ENCODE measurements at places on chromosomes 2 and 18.

- no peak for DNase-seq
These were observed 87.6 kb downstream of the NRP2 start for GRCh38 chr2:205769879-205770278.

DNA sequence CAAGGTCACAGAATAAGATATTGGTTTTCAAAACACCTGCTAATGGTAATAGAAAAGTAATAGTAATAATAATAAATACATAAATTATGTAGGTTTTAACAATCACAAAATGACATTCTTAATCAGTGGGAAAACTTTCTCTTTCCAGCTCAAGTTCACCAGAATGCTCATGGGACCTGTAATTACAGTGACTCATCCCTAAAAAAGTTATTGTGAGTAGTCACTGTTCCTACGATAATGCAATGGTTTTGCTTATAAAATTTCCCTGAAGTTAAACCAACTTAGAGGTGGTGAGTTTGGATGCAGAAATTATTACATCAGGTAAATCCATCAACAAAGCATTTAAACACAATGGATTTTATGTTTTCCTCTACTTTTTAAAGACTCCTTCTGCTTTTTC, 502.3 kb downstream of the PID1 start:
- DNase-seq, result no peak

DNA sequence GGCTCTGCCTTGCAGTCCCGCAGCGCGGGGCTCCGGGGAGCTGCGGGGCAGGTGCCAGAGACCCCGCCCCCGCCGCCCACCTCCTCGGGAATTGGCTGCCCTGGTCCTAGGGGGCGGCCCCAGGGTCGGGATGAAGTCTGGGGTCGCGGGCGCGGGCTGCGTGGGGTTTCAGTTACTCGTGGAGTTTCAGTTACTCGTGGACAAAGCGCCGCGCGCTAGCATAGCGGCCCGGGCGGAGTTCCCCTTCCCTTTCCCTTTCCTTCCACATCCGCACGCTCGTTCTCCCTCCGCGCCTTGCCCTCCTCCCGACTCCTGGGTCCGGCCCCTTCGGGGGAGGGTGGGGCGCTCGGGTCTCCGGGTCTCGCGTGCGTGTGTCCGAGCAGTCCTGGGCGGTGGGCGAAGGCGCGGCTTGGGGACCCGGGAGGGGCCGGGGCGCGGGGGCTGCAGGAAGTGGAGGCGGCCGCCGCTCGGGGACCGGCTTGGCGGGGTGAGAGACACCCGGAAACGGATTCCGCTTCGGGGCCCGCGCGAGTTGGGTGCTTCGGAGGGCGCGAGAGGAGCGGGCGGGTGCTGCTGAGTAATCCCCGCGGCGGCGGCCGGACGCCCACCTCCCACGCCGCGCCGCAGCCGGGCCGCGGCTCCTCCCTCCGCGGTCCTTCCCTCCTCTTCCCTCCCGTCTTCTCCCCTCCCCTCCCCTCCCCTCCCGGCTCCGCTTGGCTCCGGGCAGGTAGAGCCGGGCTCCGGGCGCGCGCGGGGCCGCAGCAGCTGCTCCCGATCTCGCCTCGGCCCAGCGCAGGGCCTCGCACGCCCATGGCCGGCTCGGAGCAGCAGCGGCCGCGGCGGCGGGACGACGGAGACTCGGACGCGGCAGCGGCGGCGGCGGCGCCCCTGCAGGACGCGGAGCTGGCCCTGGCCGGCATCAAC, at the start of gene TTC39C:
TTC39C (plus strand) TSS at position 693 of the 924 bp plus-strand sequence; CDS start at position 811, 118 bp downstream.
- DNase-seq, result peak; percentile 90

DNA sequence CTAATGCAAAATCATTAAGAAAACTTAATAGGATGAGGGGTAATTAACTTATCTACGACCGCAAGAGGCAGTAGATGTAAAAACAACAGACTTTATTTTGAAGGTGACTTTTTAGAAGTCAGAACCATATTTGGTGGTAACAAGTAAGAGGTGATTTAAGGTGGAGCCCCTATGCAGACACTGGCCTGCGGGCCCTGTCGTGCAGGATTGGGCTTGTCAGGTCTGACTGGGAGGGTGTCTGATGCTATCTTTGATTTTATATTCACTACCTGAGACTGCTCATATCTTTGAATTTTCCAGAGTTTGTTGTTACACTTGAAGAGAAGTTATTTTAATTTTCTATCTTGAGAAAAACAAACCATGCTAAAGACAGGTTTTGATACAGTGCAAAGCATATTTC, 29.1 kb upstream of the SCLY start:
- DNase-seq, result no peak

GRCh38 chr2:178265851-178266250, 71.5 kb downstream of the OSBPL6 start:
- no peak for DNase-seq

- DNase-seq, result no peak
These were observed 14.6 kb upstream of the ITGAV start for GRCh38 chr2:186575302-186575701.

- no peak for DNase-seq
These were observed 27.8 kb upstream of the SLC9A2 start for GRCh38 chr2:102591491-102592045.

DNA sequence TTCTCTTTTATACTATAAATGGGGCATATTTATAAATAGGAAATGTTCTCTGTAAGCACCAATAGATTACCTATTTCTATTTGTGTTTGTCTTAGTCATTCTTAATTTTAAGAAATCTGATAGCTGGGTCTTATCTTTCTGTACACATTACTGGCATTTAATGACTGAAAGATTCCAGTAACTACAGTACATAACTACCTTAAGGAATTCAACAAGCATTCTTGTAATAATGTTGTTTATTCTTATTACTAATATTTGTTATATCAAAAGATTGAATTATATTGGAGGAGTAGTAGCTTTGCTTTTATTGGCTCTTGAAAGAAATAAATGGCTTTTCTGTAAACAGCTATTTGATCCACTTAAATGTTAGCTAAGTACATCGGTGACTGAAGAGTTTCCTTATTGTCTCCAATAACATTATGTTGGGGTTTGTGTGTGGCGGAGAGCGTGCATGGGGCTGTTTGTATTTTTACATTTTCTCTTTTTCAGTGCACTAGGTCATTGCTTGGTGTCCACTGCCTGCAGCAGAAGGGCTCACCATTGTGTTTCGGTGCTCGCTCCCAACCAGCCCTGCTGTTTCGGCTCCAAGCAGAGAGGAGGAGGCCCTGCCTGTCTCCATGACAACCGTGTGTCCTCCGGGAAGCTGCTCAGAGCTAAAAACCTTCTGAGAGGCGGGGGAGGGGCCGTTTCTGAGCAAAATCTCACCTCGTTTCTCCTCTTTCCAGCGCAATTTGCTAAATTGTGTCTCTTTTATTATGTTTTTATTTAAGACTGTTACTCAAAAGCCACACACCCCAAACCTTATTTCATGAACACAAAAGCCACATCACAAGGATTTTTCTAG, 112.5 kb upstream of the SLC38A11 start:
- no peak for DNase-seq

DNA sequence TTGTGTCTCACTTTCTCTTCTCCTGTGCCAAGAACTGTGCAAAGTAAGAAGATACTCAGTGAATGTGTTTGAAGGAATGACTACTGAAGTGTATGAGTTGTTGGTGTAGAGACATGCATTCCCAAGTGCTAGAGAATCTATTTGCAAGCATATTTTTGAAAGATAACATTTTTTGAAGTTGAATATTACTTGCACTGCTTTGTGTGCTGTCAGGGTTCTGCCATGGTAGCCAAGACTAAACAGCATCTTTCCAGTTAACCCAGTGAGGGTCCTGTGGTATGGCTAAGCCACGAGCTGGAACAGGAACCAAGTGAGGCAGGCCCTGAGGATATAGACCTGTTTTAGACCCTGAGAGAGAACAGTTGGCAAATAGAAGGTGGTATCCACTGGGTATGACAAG, 35.2 kb upstream of the EFEMP1 start:
- DNase-seq, result no peak

- DNase-seq, result no peak
These were observed 134.9 kb downstream of the FAM161A start for GRCh38 chr2:61718965-61719364.

DNA sequence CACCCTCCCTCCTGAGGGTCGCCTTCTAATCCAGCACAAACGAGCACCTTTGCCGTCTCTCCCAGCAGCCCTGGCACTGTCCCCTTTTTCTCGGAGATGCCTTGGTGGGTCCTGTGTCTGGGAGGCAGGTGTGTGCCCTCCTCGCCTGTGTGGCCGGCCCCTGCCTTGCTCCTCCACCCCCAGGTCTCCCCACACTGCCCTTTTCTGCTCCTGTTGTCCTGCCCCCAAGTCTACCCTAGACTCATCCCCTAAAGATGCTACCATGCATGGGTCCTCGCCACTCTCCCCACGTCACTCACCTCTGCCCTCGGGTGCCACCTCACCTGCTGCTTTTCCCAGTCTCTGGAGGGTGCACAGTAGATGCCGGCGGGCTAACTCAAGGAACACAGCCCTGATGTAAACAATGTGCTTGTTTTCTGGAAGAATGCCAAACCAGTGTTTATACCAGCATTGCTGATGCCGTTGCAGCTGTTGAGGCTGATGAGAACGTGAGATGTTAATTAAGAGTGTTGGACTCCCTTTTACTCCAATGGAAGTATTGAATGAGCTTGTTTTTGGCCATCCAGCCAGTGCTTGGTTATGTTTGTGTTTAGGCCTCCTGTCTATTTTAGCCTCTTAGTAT, 223.1 kb downstream of the AGAP1 start:
- DNase-seq, result no peak

DNA sequence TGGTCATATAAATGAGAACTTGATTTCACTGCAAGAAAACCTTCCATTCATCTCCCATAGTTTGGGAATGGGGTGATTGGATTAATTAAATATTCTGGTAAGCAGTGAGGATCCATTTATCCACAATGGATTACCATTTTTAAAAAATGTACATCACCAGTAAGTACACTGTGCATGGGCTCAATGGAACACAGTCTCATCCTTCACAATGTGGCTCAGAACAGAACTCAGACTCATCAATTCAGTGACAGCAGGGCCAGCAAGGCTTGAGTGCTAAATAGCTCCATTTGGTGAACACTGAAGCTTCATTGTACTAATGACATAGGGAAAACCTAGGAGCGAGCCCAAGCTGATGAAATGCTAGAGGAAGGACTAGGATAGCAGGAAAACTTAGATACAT, 223.8 kb downstream of the CMPK2 start:
- DNase-seq, result no peak

DNA sequence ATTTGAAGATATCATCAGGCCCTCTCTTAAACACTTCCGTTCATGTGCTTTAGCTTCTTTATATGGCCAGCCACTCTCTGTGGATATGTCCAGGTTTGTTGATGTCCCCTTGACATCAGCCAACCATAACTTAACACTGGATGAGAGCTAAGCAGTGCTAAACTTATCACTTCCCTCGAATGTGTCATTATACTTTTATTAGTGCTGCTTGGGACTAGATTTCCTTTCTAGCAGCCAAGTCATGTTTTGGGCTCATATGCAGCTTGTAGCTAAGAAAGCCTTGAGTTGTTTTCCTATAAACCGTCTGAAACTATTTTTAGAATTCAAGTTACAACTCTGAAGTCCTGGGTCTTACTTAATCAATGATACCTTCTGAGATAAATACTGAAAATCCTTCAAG, 144.8 kb upstream of the TNP1 start:
- no peak for DNase-seq

- no peak for DNase-seq
These were observed 105.3 kb upstream of the FOSL2 start for GRCh38 chr2:28287256-28287915.

- DNase-seq, result no peak
These were observed 35.1 kb downstream of the DCAF17 start for GRCh38 chr2:171469176-171469575.

DNA sequence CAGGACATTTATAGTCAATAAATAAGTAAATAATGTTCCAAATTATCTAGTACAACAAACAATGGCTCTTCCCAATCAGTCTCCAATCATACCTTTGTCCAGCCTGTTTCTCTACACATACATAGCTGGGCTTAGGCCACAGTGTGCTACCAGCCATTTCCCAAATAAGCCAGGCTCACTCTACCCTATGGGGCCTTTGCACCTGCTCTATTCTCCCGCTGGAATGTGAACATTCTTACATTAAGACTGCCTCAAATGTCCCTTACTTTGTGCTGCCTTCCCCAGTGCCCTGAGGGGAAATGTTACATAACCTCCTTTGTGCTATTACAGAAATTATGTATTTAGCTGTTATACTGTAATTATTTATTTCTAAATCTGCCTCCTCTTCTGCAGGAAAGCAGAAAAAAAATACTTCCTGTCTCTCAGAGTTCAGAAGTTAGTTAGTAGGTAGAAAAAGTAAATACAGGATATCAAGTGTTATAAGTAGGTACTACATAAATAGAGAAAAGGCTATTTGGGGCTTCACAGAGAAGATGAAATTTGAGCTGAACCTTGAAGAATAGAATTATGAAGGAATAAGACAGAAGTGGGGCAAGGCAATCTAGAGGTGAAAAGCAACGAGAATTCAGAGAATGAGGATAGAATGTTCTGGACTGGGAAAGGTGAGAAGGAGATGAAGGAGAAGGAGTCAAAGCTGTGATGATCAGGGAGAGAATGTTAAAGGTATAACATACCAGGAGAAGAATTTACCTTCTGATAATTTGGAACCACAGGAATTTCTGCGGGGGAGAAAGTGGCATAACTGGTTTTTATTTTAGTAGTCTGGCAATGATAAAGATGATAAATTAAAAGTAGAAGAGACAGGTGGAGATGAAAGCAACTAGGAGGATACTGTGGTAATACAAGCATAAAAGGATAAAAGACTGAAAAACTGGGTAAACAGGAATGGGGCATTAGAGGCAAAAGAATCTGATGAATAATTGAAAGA, 37.0 kb downstream of the ROCK1 start:
- no peak for DNase-seq

GRCh38 chr2:43239981-43240765, 13.8 kb upstream of the ZFP36L2 start:
- no peak for DNase-seq

- DNase-seq, result no peak
These were observed 8.0 kb upstream of the CDK15 start for GRCh38 chr2:201798252-201798913.

DNA sequence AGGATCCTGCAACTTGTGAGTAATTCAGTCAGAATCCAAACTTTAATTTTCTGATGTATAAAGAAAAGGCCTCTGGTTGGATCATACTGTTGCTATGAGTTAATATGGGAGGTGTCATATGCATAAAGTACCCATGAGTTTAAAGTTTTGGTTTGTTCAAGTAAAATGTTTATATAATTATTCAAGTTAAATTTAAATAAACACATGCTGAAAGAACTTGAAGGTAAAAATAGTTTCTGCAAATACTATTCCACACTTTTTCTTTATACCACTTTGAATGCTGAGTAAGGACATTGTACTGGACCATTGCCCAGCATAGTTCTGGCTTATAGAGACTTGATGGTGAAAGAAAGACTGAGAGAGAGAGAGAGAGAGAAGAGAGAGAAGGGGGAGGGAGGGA, 30.7 kb downstream of the PKP4 start:
- DNase-seq, result no peak

- no peak for DNase-seq
These were observed 79.6 kb upstream of the GCFC2 start for GRCh38 chr2:75790121-75790813.

- DNase-seq, result no peak
These were observed 169.7 kb upstream of the APCDD1 start for GRCh38 chr18:10284540-10285282.

GRCh38 chr2:158495175-158495574, 38.4 kb downstream of the PKP4 start:
- DNase-seq, result no peak

GRCh38 chr18:24080861-24081260, 58.0 kb upstream of the CABYR start:
- no peak for DNase-seq

- DNase-seq, result no peak
These were observed 633.5 kb downstream of the KCNJ3 start for GRCh38 chr2:155332016-155332415.

GRCh38 chr18:56770097-56770496, 118.9 kb downstream of the WDR7 start:
- no peak for DNase-seq

- DNase-seq, result no peak
These were observed 62.4 kb downstream of the MRPS9 start for GRCh38 chr2:105100046-105100840.
